ENCODE measurements at places on chromosomes 5 and 9.

DNA sequence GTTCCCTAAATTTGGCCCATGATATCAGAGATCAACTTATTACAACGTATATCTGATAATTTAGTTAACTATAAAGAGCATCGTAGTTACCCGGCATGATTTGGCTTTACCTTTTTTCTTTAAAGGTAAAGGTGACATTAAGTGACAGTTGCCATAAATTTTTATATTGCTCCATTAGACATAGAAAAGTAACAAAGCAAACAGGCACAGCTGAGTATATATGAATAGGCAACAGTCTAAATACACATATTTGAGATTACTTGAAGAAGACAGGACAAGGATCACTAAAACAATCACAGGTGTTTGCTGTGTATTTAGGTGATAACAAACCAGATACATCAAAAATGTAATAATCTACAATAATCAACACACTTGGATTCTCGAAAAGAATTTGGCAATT is 34.8 kb downstream of the RFX3 start:
- no peak for DNase-seq

- DNase-seq: no peak
These were observed 1672.0 kb upstream of the CDH9 start for GRCh38 chr5:28710360-28710759.

DNA sequence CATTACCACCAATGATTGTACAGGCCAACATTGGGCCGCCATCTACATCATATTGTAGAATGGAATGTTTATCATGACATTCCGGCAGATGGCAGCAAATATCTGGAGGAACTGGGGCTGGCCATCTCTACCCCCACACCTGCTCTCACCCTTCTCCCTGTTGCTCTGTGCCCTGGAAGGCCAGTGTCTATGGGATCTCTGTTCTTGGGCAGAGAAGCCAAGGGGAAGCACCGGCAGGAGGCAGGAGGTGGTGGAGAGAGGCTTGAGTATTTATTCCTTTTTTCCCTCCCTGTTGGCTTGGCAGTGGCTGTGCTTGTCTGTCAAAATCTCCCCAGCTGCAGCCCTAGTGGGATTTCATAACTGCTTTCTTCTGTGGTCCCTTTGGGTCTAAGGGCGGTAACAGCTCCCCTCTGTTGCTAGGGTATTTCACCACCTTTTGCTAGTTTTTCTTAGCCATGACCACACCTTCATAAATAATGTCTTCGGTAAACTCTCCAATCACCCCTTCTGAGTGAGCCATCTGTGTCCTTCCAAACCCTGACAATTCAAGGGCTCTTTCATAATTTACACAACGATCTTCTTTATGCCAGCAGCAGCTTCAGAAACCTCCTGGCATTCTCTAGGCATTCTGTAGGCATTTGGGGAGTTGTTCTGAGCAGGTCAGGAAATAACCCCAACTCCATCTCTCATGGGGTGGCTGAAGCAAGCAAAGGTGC is 225.8 kb downstream of the MELK start:
- no peak for DNase-seq

- no peak for DNase-seq
These were observed 70.0 kb upstream of the IL17B start for GRCh38 chr5:149448831-149449714.

Measured in esophagus squamous epithelium (tissue), 5 donors.